ENCODE measurements at places on chromosomes 6 and 20. TPM values are rescaled to one million over a fixed set of nuclear protein-coding genes. Genes with fewer than 3 reads are reported as not detected.

The PRSS16 gene
- total RNA-seq, result 3.5 TPM

The EYS gene
- total RNA-seq, result not detected

DNA sequence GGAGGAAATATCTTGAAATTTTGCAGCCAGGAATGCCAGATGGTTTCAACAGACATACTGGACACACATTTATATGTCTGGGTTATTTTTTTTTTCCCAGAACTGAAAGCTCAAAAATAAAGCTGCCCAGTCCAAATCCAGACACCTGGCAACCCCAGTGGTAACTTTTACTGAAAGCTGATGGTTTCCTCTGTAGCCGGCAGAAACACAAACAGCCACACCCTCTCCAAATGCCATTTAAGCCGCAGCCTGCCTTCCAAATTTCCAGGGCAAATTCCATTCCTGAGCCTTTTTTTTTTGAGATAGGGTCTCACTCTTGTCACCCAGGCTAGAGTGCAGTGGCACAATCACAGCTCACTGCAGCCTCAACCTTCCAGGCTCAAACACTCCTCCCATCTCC, 6.5 kb upstream of the PREX1 start:
- no peak for DNase-seq

DNA sequence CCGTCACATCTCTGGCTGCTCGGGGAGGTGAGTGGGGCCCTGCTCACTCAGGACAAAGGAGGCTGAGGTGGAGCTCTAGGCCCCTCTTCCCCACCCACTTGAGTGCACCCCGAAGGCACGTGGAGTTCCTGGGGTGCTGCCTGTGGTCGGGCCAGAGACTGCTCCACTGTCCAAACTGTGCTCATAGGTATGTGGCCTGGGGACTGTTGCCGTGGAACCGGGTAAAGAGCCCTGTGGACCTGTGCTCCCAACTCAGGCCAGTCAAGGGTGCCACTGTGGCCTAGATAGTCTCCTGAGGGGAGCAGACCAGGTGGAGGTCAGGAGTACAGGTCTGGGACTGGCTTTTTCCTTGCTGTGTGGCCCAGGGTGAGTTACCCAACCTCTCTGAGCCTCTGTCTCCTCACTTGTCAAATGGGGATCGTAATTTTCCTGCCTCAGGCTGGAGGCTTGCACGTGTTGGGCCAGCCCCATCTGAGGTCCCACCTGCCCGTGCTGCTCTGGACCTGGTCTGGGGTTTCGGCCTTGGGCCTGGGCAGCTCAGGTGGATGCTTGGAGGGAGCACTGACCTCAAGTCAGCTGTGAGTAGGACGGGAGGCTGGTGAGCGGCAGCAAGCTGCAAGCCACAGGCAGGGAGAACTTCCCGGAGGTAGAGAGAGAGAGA, 12.4 kb upstream of the NPBWR2 start:
- peak; percentile 46 for DNase-seq

GRCh38 chr6:161067749-161068148, 76.2 kb downstream of the MAP3K4 start:
- DNase-seq, result no peak

Measured in adrenal gland (tissue), 19 donors.